ENCODE measurements at places on chromosomes 13 and 19.
A peak's percentile ranks its signal among the peaks of the same experiment; 100 is the strongest.

- DNase-seq: peak; percentile 28
Observed at GRCh38 chr13:44819245-44819644, 170.0 kb downstream of the NUFIP1 start.

- DNase-seq: no peak
Observed at GRCh38 chr13:75016225-75016624, 465.7 kb downstream of the TBC1D4 start.

DNA sequence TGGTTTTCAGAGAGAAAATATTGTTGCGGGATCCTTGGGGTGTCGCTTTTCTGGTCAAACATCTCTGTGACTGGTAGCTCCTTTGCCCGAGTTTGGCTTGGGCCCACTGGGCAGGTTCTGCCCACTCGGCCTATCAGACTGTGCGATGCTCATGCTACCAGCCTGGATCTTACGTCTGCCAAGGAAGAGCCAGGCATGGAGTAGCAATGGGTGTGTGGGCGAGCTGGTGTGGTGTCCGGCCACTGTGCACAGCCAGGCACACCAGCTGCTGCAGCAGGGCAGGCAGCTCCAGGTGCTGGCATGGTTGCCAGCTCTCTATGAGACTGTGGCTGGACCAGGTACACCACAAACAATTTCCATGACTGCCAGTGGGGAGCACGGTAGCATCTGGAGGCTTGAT lies 1351.8 kb upstream of the PCDH20 start:
- DNase-seq: no peak

GRCh38 chr19:52099497-52100138 lies 4.1 kb upstream of the ZNF841 start:
- DNase-seq: no peak

- DNase-seq: no peak
Observed at GRCh38 chr13:21336609-21337349, 122.3 kb downstream of the ZDHHC20 start.

DNA sequence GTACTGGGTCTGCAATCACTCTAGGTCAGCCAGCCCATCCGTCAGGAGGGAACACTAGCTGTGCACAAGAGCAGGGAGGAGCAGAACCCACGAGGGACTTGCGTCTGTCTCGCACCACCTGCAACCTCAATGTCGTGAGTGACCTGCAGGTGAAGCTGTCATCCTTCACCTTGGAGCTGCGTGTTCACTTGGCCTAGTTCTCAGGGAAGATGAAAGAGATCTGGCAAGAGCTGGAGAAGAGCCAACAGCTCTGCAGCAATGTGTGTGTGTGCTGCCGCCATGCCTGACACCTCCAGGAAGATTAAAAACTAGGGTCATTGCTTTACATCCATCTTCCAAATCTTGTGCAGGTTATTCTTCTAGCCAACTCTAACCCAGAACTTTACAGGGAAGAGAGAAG lies 117.6 kb upstream of the MRI1 start:
- no peak for DNase-seq

DNA sequence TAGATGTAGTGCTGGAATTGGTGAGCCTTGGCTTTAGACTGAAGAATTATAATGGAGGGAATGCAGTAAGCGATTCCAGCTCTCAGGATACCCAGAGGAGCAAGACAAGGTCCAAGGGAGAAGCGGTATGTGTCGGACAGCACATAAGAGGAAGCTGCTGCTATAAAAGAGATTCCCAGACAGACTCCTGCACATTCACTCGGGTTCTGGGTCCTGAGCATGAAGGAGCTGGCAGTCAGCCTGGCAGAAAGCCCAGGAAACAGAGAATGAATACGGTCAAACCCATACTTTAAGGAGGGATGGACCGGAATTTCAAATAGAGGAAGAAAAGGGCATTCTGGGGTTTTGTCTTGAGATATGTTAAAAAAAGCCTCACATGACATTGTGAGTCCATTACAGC lies 308.3 kb downstream of the DNAJC15 start:
- DNase-seq: no peak

DNA sequence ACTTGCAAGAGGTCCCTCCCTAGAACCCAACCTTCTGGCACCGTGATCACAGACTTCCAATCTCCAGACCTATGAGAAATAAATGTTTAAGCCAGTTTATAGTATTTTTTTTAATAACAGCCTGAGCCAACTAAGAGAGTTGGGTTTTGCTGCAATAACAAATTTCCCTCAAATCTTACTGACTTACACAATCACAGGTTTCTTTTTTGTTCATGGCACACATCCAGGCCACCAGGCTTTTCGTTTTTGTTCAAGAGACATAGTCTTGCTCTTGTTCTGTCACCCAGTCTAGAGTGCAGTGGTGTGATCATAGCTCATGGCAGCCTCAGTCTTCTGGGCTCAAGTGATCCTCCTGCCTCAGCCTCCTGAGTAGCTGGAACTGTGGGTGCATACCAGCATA lies 2.0 kb upstream of the SELENOV start:
- DNase-seq: peak; percentile 61

DNA sequence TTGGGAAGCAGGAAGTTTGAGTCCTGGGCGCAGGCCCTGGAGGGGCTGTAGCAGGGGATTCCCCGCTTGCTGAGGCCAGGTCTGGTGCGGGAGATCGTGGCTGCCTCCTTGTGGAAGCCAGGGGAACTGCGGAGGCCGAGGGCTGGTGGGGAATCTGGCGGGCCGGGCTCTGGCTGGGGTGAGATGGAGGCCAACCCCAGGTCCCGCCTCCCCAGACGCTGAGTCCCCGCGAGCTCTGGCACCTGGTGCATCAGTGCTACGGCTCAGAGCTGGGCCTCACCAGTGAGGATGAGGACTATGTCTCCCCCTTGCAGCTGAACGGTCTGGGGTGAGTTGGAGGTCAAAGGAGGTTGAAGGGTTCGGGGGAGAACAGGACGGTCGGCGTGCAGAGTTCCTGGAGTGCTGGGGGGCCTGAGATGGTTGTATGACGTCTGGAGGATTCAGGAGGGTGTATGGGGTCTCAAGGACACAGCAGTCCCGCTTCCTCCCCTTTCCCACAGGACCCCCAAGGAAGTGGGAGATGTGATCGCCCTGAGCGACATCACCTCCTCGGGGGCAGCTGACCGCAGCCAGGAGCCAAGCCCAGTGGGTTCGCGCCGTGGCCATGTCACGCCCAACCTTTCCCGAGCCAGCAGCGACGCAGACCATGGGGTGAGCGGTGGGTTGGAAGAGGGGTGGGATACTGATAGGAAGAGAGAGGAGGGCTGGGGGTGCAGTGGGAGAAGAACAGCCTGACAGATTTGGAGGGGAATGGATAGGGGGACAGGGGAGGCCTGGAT lies 13.1 kb downstream of the GRAMD1A start:
- peak; percentile 87 for DNase-seq

DNA sequence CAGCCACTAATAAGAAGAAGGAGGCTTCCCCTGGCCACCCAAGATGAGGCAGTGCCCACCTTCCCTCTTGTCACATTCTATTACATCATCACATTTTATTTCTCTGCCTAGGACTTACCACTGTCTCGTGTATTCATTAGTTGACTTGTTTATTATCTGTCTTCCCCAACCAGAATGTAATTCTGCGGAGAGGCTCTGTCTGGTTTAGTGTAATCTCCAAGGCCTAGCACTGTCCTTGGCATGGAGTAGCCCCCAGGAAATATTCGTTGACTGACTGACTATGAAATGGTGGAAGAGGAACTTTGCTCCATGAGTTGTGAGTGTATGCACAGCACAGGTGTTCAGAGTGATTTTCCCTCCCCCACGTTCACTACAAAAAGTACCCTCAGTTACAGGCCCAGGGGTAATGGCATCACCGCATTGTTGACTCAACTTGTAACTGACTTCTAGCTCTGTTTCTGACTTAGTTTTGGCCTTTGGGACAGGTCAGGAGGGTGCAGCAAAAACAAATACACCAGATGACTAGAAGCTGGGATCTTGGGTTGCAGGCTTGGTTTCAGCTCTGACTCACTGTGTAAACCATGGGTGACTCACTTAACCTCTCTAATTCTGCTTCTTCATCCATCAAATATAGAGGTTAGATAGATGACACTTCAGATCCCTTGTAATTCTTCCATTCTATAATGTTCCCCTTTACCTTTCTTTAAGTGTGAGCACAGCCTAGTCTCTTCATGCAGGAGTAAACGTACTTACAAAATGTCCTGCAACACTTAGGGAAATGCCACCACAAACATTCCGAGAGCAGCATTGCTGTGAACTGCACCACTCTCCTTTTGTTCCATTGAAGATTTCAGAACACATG lies 229.7 kb downstream of the KCNRG start:
- peak; percentile 85 for DNase-seq

DNA sequence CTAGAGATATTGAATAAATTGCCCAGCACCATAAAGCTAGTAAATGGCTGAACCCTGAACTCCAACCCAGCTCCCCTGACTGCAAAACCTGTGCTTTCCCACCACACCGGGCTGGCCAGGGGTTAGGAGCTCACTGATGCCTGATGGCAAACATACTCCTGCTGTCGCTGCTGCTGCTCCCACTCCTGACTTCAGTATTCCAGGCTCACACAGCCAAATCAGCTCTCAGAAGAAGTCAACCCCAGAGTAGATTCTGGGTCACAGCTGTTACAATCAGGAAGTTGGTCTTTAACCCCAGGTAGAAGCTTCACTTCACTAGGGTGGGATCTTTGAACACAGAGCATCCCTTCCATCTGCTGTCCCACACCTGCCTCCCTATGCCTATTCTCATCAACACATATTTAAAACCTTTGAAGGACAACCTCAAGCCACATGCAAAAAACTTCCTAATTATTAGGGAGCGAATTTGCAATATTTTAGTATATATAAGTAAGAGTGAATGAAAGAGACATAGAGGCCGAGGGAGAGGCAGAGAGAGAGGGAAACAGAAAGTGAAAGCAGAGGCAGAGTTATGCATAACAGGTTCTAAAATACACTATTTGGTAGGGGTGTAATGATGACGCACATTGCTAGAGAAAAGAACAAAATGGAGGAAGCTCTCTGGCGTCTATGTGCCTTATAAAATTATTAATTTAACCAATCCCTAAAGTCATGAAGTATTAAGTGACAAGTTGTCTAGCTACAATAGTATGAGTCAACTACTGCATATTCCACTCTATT lies 99.4 kb upstream of the SERP2 start:
- DNase-seq: peak; percentile 81

- DNase-seq: no peak
Observed at GRCh38 chr13:76820759-76821158, 65.4 kb downstream of the KCTD12 start.

- DNase-seq: no peak
Observed at GRCh38 chr13:66655847-66656454, 574.2 kb downstream of the PCDH9 start.

DNA sequence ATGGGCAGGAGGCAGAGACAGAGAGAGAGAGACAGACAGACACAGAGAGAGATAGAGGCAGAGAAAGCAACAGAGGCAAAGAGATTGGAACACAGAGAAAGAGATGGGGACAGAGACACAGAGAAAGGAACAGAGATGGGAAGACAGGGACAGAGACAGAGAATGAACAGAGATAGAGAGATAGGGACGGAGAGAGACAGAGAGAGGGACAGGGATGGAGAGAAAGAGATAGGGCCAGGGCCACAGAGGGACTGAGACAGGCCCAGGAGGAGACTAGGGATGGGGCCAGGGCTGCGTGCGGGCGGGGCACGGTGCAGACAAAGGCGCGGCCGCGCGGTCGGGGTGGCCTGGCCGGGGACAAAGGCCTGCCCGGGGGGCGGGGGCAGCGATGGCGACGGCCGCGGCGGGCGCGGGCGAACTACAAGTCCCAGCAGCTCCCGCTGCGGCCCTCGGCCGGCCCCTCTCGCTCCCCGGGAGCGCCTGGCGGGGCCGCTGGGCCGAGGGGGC lies at the start of gene ZNF358:
TSS of gene ZNF358 (plus strand) at position 459 of the 507 bp plus-strand sequence. CDS start 3,140 bp downstream, outside the sequence.
- DNase-seq: peak; percentile 80

DNA sequence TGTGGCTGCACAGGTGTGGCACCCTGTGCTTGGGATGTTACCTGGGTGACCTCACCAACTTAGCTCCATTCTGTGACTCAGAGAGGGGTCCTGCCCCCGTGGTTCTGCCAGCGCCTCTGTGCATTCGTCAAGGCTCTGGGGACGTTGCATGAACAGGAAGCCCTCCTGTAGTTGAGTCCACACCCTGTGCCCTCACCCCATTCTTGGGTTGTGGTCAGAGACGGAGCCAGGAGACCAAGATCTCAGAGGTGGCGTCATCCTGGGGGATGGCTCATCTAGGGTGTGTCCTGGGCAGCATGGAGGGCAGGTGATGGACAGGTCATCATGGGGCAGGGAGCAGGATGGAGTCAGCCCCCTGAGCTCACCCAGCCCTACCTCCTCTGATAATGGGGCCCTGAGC lies 2.5 kb downstream of the COX6B2 start:
- no peak for DNase-seq

DNA sequence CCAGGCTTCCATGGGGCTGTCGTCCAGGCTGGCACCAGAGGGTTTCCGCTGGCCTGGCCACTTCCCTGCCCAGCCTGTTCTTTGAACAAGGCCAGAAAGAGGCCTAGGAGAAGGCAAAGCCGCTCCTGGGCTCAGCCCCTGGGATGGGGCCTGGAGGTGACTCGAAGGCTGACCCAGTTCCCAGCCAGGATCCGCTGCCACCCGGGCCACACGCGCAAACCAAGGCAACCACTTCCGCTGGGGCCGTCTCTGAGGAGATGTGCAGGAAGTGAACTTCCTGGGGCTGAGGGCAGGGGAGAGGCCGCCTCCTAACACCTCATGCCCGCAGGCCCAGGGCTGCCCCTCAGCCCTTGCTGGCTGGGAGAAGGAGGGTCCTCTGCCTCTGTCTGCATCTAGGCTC lies 15.2 kb downstream of the PLEKHF1 start:
- peak; percentile 40 for DNase-seq
